ENCODE measurements at places on chromosomes 2 and 18.

- DNase-seq: no peak
These were observed 105.0 kb downstream of the PLEKHM3 start for GRCh38 chr2:207920321-207920720.

DNA sequence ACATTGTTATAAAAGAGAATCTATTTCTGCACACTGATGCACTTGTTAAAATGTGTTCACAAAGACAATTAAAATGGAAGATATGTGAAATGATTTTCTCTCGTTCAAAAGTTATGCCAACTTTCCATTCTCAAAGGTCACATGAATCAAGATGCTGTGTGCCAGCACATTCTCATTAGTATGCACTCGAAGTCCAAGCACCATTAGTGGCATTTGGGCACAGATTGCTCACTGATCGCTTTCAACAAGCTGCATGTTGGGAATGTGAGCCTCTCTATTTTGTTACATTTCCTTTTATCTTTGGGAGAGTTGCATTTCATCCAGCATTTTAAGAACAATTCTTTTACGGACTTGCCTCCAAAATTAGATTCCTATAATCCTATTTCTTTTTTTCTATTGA lies 398.9 kb downstream of the FBXO15 start:
- no peak for DNase-seq

- DNase-seq: no peak
These were observed 46.0 kb upstream of the COBLL1 start for GRCh38 chr2:164887434-164888144.

DNA sequence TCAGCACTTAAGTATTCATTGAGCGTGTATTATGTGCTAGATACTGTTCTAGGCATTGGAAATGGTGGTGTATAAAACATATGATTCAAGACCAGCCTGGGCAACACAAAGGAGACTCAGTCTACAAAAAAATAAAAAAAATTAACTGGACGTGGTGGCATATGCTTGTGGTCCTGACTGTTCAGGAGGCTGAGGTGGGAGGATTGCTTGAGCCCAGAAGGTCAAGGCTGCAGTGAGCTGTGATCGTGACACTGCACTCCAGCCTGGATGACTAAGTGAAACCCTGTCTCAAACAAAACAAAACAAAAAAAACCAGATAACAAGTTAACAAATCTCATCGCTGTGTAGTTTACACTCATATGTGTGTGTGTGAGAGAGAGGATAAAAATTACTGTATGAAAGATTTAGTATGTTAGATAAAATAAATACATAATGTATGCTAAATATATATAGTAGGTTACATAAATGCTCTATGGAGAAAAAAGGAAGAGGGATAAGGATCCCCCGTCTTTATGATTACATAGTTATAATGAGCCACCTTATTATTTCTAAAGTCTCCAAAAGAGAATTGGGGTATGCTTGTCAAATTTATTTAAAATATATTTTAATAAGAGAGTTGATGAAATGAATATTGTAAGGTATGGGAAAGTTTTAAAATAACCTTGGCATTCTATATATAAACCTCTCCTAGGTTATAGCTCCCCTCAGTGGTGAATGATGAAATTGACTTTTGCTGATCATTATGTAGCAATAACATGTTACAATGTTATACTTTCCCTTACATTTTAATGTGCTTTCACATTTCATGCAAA lies 69.2 kb downstream of the EHBP1 start:
- DNase-seq: peak; percentile 54

DNA sequence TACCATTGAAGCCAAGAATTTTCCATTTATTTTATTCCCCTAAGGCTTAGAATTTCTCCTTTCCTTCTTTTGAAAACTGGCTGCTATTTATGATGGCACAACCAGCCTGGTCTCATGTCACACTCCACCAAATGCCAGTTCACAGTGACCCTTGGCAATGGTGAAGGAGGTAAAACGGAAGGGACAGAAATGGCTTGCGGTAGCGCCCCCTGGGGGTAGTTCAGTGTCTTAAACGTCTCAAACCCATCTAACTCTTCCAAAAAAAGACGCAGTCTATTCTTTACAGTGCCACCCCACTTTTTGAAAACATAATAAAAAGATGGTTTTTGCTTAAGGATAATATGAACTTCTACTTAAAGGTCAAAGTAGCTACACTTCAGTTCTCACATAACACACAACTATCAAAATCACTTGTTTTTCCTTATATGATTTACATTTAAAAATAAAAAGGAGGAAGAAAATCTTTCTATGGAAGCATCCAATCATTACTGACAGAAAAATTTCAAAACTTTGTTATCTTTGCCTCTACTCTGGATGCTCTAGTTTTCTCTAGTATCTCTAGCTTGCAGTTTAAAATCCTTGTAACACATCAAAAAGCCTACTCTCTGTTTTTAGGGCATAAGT lies 28.0 kb downstream of the PNO1 start:
- DNase-seq: peak; percentile 47

DNA sequence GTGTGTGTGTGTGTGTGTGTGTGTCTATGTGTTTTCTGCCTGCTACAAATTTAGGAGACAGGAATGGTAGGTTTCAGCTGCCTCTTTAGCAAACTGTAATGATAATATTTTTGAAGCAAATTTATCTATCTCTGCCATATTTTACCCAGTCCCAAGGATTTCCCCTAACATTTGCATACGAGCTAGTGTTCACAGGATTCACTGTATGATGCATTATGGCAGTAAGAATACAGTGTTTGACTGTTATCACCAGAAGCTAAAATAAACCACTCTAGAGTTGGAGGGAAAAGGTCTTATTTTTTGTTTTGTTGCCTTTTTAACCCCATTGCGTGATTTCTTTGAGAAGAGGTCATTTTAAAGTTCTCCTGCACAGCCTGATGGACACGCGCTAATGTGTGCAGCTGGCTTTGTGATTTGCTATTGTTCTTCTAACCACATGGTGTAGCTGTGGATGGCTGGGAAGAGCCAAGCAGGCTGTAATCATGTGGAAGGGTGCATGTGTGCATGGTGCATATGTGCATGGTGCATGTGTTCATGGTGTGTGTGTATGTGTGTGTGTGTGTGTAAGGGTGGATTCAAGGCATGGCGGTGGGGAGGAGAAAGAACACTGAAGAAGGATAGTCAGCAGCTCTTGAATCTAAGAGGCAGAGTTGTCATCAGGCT lies 62.4 kb downstream of the PLB1 start:
- no peak for DNase-seq

DNA sequence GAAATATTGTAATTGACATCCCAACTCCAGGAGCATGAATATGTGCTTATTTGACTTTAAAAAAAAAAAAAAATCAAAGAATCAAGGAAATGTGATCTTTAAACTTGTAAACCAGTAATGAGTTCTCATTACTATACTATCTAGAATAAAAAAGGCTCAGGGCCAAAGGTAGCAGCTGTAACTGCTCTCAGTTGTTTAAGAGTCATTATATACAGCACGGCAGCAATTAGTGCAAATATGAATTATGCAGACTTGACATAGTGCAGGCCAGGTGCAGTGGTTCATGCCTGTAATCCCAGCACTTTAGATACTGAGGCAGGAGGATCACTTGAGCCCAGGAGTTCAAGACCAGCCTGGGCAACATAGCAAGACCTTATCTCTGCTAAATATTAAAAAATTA lies 125.7 kb upstream of the TTC39C start:
- no peak for DNase-seq

GRCh38 chr2:67824186-67824585 lies 238.6 kb downstream of the C1D start:
- peak; percentile 53 for DNase-seq
